Stimulated activated CD8-positive, alpha-beta memory T cell treated with anti-CD3 and anti-CD28 coated beads, Interleukin-15, amount 100 ng/mL, for 1 hour (primary cell): ENCODE measurements at places on chromosomes 7 and 10.

DNA sequence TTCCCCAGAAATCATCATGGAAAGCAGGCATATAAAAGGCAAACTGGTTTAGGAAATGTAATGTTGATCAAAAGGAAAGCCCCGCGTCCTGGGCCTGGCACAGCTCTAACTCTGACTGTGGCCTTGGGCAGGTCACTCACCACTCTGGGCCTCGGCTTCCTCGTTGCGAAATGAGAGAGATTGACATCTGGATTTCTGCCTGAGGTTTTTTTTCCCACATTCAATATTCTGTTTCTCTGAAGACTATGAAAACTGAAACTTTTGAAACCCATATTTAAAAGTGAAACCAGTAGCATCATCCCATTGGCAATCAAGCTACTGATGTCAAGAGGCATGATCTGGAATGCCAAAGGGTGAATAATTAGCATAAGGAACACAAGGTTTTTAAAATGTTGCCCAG is 369.7 kb upstream of the NPVF start:
- no peak for DNase-seq

GRCh38 chr10:71649631-71650030 is 69.9 kb downstream of the C10orf105 start:
- DNase-seq: no peak

- DNase-seq: no peak
These were observed 55.8 kb downstream of the TMEM26 start for GRCh38 chr10:61397175-61397986.

GRCh38 chr7:52917982-52918578 is 117.4 kb upstream of the POM121L12 start:
- no peak for DNase-seq

DNA sequence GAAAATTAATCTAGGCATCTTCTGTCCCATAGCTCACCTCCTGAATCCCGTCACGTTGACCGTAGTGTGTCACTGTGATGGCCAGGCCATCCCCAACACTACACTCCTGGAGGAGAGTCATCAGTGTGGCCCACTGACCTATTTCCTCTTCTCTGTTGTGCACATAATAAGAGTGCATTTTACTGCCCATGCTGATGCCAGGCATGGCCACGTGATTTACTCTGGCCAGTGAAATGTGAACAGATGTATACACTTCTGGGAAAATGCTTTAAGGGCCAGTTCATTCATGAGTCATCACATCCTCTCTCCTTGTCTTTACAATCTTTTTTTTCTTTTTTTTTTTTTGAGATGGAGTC is 101.9 kb upstream of the PIP4K2A start:
- no peak for DNase-seq

DNA sequence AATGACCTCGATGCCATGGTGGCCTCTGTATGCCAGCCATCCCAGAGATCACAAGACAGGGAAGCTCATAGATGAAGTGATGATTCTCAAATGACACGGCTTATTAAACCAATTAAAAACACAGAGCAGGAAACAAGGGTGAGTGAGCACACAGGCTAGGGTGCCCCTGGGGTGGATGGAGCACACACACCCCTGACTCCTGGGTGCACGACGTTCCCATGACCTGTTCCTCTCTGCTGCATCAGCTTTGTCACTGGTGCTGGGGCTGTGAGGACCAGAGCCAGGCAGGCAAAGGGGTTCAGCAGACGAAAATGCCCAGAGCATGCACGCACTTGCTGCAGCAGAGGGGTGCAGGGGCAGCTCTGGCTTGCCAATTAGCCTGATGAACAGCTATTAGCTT is 86.5 kb upstream of the LRRC4 start:
- DNase-seq: no peak

DNA sequence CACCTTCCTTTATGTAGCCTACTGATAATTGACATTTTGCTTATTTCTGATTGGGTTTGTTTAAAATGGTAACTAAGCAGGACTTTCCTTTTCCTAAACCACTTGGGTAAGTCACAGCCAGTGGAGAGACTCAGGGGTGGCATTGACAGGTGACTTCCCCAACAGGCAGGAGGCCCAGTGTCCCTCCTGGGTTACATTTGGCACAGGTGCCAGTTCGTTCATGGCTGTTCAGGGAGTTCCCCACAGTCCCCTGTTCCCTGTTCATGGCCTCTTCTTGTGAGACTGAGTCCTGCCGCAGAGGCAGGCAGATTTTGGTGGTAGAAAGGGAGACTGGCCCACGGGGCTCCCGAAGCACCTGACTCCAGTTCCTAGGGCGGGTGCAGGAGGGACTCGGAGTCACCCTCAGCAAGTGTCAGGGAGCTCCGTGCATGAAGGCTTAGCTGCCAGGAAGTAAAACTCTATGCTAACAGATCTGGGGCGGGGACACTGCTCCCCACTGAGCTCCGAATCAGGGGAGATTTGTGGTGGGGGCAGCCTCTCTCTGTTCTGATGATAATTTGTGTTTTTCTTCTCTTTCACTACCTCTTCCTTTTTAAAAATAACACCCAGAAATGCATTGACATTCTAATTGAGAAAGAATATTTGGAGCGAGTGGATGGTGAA is 84.1 kb downstream of the EZH2 start:
- no peak for DNase-seq

GRCh38 chr7:6554848-6555247 is 3.6 kb upstream of the GRID2IP start:
- DNase-seq: no peak

- DNase-seq: no peak
These were observed 251.7 kb upstream of the CSTF2T start for GRCh38 chr10:51950996-51951555.

DNA sequence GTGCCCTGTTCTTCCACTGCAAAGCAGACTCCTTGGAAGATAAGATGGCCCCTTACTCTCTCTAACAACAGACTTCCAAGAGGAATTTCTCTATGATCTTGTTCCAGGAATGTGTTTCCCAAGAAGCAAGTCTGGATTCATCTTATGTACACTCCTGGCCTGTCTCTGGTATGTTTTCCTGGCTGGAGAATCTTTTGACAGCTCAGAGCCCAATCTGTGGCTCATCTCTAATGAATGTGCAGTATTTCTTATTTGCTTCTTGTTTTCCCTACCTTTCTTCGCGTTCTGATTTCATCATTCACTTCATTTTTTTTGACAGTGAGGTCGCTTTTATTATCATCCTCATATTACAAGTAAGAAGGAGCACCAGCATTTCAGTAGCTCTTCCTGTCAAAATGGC is 53.0 kb upstream of the PITRM1 start:
- DNase-seq: no peak

GRCh38 chr7:12570168-12570533 is 369 bp upstream of the SCIN start:
- DNase-seq: no peak

GRCh38 chr10:79027147-79028055 is 41.4 kb upstream of the ZMIZ1 start:
- DNase-seq: no peak

GRCh38 chr10:128042131-128042610 is 84.1 kb downstream of the MKI67 start:
- no peak for DNase-seq

DNA sequence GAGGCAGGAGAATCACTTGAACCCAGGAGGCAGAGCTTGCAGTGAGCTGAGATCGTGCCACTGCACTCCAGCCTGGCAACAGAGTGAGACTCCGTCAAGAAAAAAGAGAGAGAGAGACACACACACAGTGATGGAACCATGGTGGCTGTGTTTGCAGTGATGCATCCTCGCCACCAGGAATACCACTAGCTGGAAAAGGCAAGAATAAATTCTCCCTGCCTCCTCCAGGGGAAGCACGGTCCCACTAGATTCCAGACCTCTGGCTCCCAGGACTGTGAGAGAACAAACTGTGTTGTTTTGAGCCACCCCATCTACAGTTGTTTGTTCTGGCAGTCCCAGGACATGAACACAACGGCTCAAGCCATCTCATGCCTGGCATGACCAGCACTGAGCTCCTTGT is 320.3 kb upstream of the FOXK1 start:
- no peak for DNase-seq
